ENCODE measurements at places on chromosomes 1 and 21. TPM values are rescaled to one million over a fixed set of nuclear protein-coding genes. Genes with fewer than 3 reads are reported as not detected.

DNA sequence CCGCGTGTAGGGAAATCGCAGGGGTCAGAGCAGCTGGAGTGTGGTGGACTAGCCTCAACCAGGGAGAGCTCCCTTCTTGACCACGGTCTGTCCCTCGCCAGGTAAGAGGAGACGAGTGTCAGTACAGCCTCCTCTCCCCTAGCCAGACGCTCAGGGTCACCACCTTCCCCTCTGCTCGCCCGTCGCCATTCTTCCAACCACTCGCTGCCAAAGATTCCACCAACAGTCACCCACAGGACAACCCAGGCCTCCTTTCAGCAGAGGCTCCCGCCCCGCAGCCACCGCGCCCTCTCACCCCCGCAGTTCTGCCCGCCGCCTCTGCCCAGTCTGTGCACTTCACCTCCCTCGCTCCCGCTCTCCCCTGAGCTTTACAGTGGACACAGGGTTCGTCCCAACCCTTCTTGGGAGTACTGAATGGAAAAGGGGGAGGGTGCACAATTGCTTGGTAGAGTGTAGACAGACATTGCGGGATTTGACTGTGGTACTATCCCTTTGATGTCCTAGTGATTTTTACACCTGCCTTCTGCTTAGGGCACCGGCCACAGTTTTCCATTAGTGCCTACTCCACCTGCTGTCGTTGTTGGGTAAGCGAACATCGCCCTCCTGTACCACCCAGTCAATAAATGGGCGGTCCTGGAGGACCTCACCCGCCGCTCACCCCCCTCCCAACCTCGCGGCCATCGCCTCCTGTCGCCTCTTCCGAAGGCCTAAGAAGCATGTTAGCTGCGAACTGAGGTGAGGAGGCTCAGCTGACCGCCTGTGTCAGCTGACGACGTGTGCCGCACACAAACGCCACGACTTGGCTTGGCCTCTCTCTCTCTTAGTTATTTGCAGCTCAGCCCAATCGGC, 9.2 kb upstream of the NBPF11 start:
- H3K4me1 ChIP-seq, result no peaks in the 10 kb centered on the region
- H3K36me3 ChIP-seq, result no peaks in the 10 kb centered on the region
- no peak overlapping the region for H3K27ac ChIP-seq

DNA sequence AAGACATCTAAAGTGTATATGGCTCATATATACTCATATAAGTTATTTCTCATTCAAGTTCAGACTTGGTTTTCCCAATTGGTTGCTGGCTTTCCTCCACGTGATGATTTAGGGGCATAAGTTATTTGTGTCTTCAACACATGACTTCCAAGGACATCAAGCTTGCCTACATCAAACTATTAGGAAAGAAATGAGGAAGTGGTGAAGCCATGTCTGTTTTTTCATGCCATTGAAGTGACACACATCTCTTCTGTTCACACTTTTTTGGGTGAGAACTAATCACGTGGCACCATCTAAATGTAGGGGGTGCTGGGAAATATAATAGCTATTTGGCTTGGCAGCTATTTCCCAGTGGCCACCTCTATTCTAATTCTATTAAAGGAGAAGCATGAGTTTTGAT, 282.1 kb downstream of the OMA1 start:
- DNase-seq, result no peak
- no peaks in the 10 kb centered on the region for H3K27me3 ChIP-seq
- no peaks in the 10 kb centered on the region for H3K4me1 ChIP-seq
- H3K36me3 ChIP-seq, result no peaks in the 10 kb centered on the region

- no peaks in the 10 kb centered on the region for H3K36me3 ChIP-seq
- H3K4me1 ChIP-seq, result peaks cover 44% of the 10 kb centered on the region
- no peak for DNase-seq
- no peak overlapping the region for H3K27ac ChIP-seq
- no peak overlapping the region for H3K4me3 ChIP-seq
Measured at GRCh38 chr1:184416481-184416880, 29.7 kb downstream of the C1orf21 start.

DNA sequence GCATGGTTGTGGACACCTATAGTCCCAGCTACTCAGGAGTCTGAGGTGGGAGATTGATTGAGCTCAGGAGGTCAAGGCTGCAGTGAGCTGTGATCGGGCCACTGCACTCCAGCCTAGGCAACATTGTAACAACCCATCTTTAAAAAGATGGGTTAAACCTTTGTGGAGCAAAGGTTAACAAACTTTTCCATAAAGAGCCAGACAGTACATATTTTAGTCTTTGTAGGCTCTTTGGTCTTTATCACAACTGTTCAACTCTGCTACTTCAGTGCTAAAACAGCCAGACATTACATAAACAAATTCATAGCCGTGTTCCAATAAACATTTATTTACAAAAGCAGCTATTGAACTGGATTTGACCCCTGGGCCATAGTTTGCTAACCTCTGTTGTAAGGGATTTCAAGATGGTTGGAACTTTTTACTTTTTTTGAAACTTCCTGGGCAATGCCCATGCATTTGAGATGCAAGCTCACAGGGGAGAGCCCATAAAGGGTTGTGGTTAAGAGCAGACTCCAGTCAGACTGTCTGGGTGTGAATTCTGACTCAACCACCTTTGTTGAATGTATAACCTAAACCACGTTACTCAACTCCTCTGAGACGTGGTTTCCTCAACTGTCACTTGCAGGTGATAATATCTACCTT, 10.8 kb downstream of the INAVA start:
- no peaks in the 10 kb centered on the region for H3K36me3 ChIP-seq
- no peaks in the 10 kb centered on the region for H3K27me3 ChIP-seq
- H3K27ac ChIP-seq, result no peak overlapping the region
- no peak overlapping the region for H3K4me3 ChIP-seq
- H3K4me1 ChIP-seq, result peaks cover 3% of the 10 kb centered on the region

- no peaks in the 10 kb centered on the region for H3K36me3 ChIP-seq
- no peak overlapping the region for H3K27ac ChIP-seq
- H3K4me1 ChIP-seq, result no peaks in the 10 kb centered on the region
- H3K4me3 ChIP-seq, result no peak overlapping the region
- no peaks in the 10 kb centered on the region for H3K27me3 ChIP-seq
Measured at GRCh38 chr1:7104339-7104738, 319.1 kb downstream of the CAMTA1 start.

DNA sequence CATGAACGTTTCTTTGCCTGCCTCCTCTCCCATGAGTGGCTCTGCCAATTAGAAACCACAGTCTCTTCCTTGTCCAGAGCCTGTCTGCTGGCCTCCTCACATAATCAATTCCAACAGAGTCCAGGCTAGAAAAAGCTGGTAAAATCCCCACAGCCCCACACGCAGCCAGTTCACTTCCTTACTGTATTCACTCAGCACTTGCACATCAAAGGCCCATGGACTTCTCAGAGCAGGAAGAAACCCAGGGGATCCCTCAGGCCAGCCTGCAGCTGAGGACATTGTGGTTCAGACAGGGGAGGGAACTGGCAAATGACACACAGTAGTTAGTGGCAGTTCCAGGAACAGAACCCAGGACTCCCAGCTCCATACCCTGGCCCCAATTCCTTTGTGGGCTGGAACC, 171.6 kb upstream of the EDN2 start:
- no peak overlapping the region for H3K4me3 ChIP-seq
- no peak overlapping the region for H3K27ac ChIP-seq
- H3K4me1 ChIP-seq, result peaks cover 10% of the 10 kb centered on the region
- no peaks in the 10 kb centered on the region for H3K27me3 ChIP-seq
- no peak for DNase-seq

ZSWIM5 gene
- 2.4 TPM for total RNA-seq

GRCh38 chr1:15420853-15421465, 11.3 kb downstream of the EFHD2 start:
- peaks cover 37% of the 10 kb centered on the region for H3K4me1 ChIP-seq
- no peaks in the 10 kb centered on the region for H3K27me3 ChIP-seq
- H3K4me3 ChIP-seq, result no peak overlapping the region

- no peaks in the 10 kb centered on the region for H3K27me3 ChIP-seq
- H3K4me1 ChIP-seq, result no peaks in the 10 kb centered on the region
- H3K36me3 ChIP-seq, result no peaks in the 10 kb centered on the region
- no peak for DNase-seq
- no peak overlapping the region for H3K27ac ChIP-seq
- H3K4me3 ChIP-seq, result no peak overlapping the region
Measured at GRCh38 chr1:240237305-240237721, 145.6 kb downstream of the FMN2 start.

DNA sequence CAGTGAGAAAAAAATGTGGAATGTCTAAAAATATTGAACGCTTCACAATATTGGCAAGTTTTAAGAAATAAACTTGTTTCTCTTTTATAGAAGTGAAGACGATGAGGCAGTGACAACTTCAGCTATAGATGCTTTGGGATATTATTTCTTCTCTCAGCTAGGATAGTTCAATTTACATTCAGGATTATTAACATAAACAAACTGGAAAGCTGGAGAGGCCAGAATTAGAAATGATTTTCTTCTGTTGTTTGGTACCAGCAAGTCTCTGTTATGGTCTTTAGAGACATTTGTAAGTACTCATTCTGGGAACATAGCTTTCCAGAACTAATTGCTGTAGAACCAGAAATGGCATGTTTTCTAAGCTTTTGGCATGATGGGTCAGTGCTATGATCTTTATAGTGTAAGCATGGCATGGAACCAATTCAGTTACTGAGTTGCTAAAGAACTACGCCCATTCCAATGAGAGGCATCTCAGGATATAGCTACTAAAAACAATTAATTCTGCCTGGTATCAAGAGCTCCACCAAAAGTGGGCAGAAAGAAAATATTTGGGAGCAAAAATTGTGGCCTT, 599.5 kb upstream of the B3GALT2 start:
- no peak overlapping the region for H3K4me3 ChIP-seq
- no peaks in the 10 kb centered on the region for H3K4me1 ChIP-seq
- no peaks in the 10 kb centered on the region for H3K36me3 ChIP-seq
- no peak overlapping the region for H3K27ac ChIP-seq

- no peak overlapping the region for H3K27ac ChIP-seq
- no peaks in the 10 kb centered on the region for H3K27me3 ChIP-seq
- H3K4me3 ChIP-seq, result no peak overlapping the region
Measured at GRCh38 chr1:200198236-200198635, 170.7 kb downstream of the NR5A2 start.

DNA sequence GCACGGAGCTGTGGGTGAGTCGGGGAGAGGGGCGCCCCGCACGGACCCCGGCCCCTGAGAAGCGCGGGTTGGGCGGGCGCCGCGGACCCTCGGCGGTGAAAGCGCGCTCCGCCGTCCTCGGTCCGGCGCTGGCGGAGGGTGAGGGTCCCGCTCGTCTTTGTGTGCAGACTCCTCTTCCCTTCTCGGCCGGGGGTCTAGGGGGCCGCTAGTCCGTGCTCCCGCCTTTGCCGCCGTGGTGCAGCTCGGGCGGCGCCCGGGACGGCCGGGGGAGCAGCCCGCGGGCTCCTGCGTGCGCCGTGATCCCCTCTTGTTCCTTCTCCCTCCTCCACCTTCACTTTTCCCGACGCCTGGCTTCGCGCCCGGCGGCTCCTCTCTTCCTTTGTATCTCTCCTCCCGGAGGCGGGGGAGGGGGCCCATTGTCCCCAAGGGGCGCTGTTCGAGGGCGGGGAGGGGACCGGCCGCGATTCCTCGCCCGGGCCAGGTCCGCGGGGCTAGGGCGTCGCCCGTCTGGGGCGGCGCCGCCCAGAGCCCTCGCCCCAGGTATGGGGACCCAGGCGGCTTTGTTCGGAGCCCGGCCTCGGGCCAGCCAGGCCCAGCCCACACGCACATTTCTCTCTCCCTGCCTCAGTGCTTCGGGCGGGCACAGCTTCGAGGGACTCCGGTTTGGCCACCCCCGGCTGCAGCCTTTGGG, 519 bp downstream of the FNBP1L start:
- DNase-seq, result no peak
- H3K27me3 ChIP-seq, result no peaks in the 10 kb centered on the region
- H3K27ac ChIP-seq, result peak overlapping the region; percentile 86
- H3K4me1 ChIP-seq, result peaks cover 14% of the 10 kb centered on the region
- H3K36me3 ChIP-seq, result no peaks in the 10 kb centered on the region
- H3K4me3 ChIP-seq, result peak overlapping the region; percentile 94

- DNase-seq, result no peak
- no peak overlapping the region for H3K4me3 ChIP-seq
- H3K27me3 ChIP-seq, result peaks cover 11% of the 10 kb centered on the region
- no peaks in the 10 kb centered on the region for H3K36me3 ChIP-seq
- H3K4me1 ChIP-seq, result peaks cover 31% of the 10 kb centered on the region
- peak overlapping the region; percentile 93 for H3K27ac ChIP-seq
Measured at GRCh38 chr1:11649624-11650330, 4.5 kb downstream of the FBXO2 start.

CFAP107 gene
- not detected for total RNA-seq

- H3K4me1 ChIP-seq, result no peaks in the 10 kb centered on the region
- H3K4me3 ChIP-seq, result no peak overlapping the region
- peaks cover 62% of the 10 kb centered on the region for H3K36me3 ChIP-seq
- H3K27me3 ChIP-seq, result no peaks in the 10 kb centered on the region
- DNase-seq, result no peak
Measured at GRCh38 chr21:45488931-45489721, 53.1 kb downstream of the SLC19A1 start.

GRCh38 chr1:79568411-79568810, 561.9 kb upstream of the ADGRL4 start:
- H3K36me3 ChIP-seq, result no peaks in the 10 kb centered on the region
- no peak overlapping the region for H3K27ac ChIP-seq
- DNase-seq, result no peak
- no peak overlapping the region for H3K4me3 ChIP-seq
- no peaks in the 10 kb centered on the region for H3K4me1 ChIP-seq

TDRD10 gene
- 9.0 TPM for total RNA-seq

ARHGEF19 gene
- total RNA-seq, result 7.8 TPM

BCL2L15 gene
- 0.63 TPM for total RNA-seq

RNU1-1 gene
- total RNA-seq, result under 0.01 TPM

NDC1 gene
- 13.5 TPM for total RNA-seq

GRCh38 chr1:242197907-242198820, 199.3 kb upstream of the MAP1LC3C start:
- no peak overlapping the region for H3K27ac ChIP-seq
- no peaks in the 10 kb centered on the region for H3K27me3 ChIP-seq
- H3K4me1 ChIP-seq, result no peaks in the 10 kb centered on the region
- H3K36me3 ChIP-seq, result no peaks in the 10 kb centered on the region
- no peak for DNase-seq
- H3K4me3 ChIP-seq, result no peak overlapping the region

CD1E gene
- total RNA-seq, result not detected

GRCh38 chr1:212754680-212755079, 36.9 kb downstream of the NSL1 start:
- DNase-seq, result no peak
- no peaks in the 10 kb centered on the region for H3K36me3 ChIP-seq
- H3K27ac ChIP-seq, result no peak overlapping the region
- H3K4me1 ChIP-seq, result no peaks in the 10 kb centered on the region
- H3K4me3 ChIP-seq, result no peak overlapping the region

LCE3D gene
- not detected for total RNA-seq

GRCh38 chr1:193311226-193311948, 125.0 kb upstream of the B3GALT2 start:
- no peaks in the 10 kb centered on the region for H3K36me3 ChIP-seq
- no peaks in the 10 kb centered on the region for H3K4me1 ChIP-seq
- H3K27ac ChIP-seq, result no peak overlapping the region

SYDE2 gene
- 10.5 TPM for total RNA-seq

All from tibial nerve (tissue), 4 donors.